HTR-8/SVneo (cell line): ENCODE measurements at places on chromosomes 1 and 21.

DNA sequence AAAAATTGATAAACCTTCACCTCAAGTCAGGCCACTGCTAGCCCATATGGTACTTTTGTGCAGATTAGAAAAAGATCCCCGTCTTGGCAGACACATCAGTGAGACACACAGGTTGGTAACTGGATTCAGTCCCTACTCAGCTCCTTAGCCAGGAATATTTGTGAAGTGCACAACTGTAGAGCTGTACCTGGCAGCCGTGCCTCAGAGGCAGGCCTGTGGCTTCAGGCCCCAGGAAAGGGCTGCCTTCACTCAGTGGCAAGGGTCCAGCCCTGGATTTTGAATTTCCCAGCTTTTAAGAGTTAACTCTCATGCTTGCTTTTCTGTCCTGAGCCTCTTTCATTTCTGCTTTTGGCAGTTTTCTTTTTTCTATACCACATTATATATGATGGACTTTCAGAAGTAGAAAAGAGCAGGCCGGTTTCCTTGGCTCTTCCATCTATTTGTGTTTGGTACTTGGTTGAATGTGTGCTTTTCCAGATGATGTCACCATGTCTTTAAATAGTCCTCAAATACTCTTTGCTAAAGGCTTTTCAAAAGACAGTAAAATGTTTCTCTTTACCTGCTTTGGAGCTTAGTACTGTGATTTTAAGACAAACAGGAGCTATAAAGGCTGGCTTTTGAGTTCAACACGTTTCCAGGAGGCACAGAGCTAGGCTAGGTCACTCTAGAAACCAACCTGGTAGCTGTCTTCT, 186.6 kb downstream of the AK5 start:
- no peak for DNase-seq

- DNase-seq, result no peak
Observed at GRCh38 chr1:27360159-27361043, 6.4 kb downstream of the MAP3K6 start.

- no peak for DNase-seq
Observed at GRCh38 chr1:2368053-2368744, 23.2 kb downstream of the MORN1 start.

GRCh38 chr1:38658883-38659282, 200.7 kb downstream of the RRAGC start:
- DNase-seq, result no peak

- no peak for DNase-seq
Observed at GRCh38 chr1:165823552-165824268, 3.7 kb upstream of the UCK2 start.

- peak; percentile 64 for DNase-seq
Observed at GRCh38 chr1:67889953-67890567, 56.8 kb upstream of the GNG12 start.

DNA sequence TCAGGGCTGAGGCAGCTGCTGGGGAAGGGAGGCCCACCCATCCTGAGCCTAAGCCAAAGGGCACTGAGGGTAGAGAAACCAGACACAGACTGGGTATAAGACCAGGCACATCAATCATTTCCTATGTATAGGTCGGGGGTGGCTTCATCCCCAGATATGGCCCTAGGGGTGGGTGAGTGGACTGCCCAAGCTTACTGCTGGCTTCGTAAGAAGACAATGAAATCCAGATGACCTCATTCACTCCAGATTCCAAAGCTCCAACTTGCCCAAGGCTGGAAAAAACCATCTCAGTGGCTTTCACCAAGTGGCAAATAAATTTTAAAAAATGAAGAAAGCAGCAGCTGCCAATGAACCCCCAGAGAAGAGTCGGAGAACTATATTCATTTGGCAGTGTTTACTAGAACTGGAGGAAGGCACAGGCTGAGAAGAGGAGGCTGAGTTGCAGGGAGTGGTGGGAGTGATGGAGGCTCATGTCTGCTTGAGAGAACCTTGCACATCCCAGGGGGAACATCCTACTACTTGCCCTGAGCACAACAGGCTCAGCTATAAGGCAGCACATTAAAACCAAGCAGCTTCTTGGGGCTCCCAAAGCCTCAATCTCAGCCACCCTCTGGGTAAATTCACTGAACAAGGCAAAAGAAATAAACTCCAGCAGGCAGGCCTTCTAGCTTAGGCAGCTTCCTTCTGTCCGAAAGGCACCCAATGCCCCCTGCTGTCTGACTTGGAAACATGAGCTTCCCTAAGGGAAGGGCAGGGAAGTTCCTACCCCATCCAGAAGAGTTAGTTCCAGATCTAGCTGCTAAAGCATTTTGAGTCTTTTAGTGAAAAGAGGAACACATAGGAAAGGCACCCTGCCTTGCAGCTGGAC, 14.1 kb downstream of the PEA15 start:
- peak; percentile 33 for DNase-seq

- no peak for DNase-seq
Observed at GRCh38 chr21:44701541-44701940, 4.6 kb downstream of the KRTAP10-12 start.

DNA sequence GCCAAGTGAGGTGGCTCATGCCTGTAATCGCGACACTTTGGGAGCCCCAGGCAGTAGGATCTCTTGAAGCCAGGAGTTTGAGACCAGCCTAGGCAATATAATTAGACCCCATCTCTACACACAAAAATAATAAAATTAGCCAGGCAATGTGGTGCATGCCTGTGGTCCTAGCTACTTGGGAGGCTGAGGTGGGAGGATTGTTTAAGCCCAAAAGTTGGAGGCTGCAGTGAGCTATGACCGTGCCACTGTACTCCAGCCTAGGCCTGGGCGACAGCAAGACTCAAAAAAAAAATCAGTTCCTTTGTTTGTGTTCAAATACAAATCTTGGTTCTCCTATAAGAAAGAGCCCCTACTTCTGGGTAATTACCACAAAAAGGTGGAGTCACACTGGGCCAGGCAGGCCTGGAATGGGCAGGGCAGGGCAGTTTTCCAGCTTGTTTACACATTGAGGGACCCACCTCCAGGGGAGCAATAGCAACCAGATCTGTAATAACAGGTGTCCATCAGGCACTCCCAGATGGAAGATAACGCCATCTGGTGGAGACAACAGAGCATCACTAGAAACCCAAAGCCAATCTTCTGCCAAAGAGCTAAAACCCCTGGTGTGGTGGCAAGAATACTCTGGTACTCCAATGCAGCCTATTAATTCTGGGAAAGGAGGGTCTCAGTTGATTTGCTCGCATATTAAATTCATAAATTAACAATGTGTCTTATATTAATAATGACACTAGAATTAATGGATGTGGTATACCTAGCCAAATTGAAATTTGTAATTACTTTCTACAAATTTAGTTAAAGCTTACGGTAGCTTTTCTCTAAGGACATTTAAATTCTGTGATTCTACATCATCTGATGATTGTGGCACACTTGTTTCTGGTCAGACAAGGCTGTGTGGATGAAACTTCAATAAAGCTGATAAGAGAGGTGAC, 13.2 kb downstream of the PPP1R15B start:
- DNase-seq, result peak; percentile 92

DNA sequence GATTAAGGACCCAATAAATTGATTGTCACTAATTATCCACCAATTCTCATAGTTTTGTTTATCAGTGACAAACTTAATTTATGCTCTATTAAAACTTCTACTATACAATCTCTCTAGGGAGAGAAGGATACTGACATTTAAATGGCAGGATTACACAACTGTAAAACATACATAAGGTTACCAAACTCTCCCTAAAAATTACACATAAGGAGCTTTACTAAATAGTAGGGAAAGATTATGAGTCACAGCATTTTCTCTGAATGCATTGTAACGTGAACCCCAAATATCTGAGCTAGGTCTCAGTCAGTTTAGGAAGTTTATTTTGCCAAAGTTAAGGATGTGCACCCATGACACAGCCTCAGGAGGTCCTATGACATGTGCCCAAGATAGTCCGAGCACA, 2140.6 kb downstream of the NCAM2 start:
- no peak for DNase-seq

GRCh38 chr21:37829447-37829846, 86.8 kb downstream of the KCNJ6 start:
- DNase-seq, result peak; percentile 28

GRCh38 chr1:24047110-24047477, 64.8 kb downstream of the MYOM3 start:
- DNase-seq, result no peak

DNA sequence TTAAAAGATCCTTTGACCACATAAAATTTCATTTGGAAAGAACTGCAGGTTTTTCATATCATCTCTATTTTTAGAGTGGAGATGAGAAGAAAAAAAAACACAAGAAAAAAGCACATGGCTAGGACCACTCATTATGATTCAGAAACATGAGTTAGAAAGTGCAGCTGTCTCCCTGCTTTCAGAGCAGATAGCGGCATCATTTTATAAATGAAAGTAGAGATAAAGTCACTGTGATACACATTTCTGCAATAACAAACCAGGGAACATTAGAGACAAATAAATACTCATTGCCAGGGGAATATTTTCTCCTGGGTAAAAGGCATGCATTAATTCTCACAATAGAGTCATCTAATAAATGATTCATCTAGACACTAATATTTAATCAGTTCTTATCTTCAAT, 87.5 kb upstream of the PLPPR4 start:
- DNase-seq, result no peak

- no peak for DNase-seq
Observed at GRCh38 chr1:163230827-163231226, 28.1 kb upstream of the RGS5 start.

DNA sequence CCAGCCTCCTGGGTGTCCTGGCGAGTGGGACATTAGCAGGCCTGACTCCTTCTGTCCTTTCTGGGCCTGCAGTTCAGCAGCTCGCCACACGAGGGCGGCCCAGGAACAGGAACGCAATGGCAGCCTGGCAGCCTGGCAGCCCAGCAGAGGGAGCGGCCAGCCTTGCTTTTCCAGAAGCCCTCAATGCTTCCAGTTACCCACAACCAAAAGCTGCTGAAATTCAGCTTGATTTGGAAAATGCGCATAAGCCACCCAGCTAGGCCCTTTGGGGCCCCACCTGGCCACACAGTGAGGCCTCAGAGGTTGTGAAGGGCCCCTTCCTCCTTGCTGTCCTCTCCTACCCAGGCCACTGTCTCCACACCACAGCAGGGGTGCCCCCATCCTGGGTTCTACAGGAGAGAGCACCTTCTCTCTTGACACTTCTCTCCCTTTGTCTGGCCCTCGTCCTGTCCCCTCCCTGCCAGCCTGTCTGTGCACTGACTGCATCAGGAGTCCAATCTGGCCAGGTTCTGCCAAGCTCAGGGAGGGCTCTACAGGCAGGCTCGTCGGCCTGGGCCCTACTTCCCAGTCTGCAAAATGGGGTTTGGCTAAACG, 103.4 kb upstream of the VAMP3 start:
- DNase-seq, result peak; percentile 77

GRCh38 chr1:200850554-200850953, 22.2 kb upstream of the GPR25 start:
- DNase-seq, result no peak

DNA sequence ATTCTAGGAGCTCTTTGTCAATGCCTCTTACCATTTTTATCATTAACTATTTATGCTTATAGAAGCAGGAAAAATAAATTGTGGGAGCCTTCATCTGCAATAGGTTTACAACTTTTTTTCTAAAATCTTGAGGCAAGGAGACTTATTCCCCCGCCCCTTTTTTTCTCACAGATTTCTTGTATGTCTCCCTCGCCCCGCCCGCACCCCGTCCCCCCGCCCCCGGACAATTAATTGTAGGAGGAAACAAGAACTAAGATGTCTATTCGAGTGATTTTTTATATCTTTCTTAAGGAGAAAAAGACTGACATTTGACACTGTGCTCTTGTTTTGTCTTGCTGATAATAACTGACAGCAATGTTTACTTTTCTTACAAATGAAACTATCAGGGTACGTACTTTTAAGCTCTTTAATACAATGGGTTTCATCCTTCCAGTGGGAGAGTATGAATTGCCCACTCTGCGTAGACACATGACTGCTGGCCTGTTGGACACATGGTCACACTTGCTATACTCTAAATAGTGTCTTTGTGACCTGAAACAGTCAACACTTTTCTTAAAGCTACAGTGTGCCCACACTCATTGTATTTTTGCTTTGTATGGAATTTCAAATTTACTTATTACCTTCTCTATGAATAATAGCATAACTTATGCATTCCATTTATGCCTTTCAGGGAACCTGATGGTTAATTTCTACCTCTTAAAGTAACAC, 1.5 kb upstream of the IVNS1ABP start:
- no peak for DNase-seq

- no peak for DNase-seq
Observed at GRCh38 chr1:89610457-89611011, 22.4 kb upstream of the LRRC8C start.

DNA sequence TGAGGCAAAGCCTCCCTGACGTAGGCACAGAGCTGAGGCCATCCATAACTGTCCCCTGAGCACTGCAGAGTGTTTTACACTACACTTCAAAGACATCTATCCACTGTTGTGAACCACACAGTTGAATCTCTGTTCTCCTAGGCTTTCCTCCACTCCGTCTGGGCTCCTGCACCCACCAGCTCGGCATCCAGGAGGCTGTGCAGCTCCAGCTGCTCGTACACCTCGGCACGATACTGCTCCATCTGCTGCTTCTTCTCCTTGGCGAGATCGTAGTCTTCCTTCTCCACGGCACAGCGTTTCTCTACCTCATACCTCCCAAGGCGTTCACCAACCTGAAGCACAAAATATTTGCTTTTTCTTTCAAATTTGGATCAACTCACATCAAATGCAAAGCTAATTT, 18.2 kb downstream of the CEP104 start:
- DNase-seq, result no peak

- DNase-seq, result peak; percentile 54
Observed at GRCh38 chr1:46333300-46334029, 7.1 kb upstream of the NSUN4 start.

- DNase-seq, result no peak
Observed at GRCh38 chr1:24925082-24925779, 4.8 kb downstream of the RUNX3 start.

DNA sequence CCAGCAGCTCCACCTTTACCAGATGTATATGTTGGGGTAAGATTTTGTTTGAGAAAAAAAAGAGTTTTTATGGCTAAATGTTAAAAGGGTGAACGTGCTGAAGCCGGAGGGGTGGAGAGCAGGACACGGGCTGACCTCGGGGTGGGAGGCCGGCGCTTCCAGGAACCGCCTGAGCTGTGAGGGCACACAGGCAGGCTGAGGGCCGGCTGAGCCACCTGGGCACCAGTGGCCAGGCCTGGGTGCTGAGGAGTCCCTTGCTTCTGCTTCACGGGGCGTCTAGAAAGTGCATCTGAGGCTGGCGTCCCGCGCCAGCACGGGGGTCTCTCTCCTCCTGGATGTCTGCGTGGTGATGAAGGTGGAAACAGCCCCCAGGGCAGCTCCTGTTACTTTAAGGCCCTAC, 33.6 kb upstream of the ADARB1 start:
- no peak for DNase-seq

DNA sequence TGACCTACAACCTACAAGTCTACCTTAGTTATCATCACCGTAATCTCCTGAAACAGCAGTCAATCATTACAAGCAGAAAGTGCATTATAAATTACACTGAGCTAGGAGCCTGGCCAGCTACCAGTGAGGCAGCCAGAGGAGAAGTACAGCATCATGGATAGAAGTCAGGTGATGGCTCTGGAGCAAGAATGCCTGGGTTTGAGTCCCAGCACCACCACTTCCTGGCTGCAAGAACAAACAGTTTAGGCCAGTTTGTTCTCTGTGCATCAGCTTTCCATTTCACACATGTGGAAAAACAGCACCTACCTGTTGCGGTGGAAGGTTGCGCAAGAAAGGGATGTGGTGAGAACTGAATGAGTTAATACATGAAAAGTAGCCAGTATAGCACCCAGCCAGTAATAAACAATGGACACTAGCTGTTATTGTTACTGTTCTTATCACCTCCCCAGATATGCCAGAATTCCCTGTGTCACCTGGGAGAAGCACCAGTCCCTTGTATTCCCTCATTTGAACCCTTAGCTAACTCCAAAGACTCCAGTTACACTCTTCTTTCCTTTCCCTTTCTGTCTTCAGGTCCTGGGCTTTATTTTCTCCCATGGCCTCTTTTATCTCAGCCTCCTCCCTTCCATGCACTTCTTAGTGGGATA, 9.0 kb downstream of the CREG1 start:
- no peak for DNase-seq
